Hepatic stellate cell (primary cell): ENCODE measurements at places on chromosomes 1 and 21.

- DNase-seq = no peak
Observed at GRCh38 chr1:202323731-202324130, 18.0 kb downstream of the UBE2T start.

DNA sequence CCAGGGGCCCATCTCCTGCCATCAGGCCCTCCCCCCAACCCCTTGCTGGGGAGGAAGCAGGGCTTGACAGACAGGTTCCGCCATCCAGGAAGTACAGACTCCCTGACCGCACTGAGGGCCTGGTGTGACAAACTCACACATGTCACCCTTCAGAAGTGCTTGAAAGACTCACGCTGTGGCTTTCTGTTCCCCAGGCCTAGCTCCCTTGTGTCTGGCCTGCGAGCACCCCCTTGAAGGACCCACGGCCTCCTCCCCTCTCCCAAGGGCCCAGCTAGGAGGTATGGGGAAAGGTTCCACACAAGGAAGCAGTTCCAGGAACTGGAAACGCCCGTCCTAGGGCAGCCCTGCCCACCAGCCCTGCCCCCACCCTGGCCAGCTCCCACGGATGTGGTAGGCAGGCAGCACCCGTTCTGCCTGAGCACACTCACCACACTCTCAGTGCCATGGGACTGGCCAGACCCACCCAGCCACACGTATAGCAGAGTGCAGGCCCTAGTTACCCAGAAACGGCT lies 26.7 kb downstream of the SLC2A1 start:
- DNase-seq = no peak

- no peak for DNase-seq
Observed at GRCh38 chr1:14236097-14236496, 362.4 kb upstream of the KAZN start.

GRCh38 chr1:180937624-180938225 lies 25.0 kb downstream of the KIAA1614 start:
- no peak for DNase-seq

DNA sequence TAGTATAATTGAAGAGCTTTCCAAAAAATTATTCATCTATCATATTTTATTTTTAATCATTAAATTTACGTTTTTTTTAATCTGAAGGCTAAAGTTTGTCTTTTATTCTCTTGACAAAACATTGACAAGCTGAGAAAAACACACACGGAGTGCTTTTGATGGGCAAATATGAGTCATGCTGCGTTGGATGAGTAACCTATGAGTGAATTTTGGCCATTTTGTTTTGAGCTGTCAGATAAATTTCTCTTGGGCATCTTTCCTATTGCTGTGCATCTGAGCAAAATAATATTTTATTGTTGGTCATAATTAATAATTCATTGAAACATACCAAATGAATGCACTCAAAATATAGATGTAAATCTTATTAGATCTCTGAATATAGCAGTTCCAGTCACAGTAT lies 1144.1 kb upstream of the ADGRL2 start:
- DNase-seq = no peak

DNA sequence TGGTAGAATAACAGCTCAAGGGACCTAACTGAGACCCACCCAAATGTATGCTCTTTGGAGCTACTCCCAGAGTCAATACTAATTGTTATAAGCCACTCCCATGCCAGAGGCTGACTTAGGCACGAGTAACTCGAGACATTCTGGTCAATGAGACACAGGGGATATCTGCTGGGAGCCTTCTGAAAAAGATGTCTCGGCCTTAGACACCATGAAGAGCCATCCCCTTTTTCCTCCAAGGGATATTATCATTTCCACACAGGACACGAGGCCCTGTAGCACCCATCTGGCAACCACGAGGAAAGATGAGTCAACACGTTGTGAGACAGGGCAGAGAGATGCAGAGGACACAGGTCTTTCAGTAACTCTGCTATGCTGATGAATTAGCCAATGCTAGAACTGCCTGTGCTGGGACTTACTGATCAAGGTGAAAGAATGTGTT lies 30.7 kb downstream of the ITPKB start:
- DNase-seq = peak; percentile 79

DNA sequence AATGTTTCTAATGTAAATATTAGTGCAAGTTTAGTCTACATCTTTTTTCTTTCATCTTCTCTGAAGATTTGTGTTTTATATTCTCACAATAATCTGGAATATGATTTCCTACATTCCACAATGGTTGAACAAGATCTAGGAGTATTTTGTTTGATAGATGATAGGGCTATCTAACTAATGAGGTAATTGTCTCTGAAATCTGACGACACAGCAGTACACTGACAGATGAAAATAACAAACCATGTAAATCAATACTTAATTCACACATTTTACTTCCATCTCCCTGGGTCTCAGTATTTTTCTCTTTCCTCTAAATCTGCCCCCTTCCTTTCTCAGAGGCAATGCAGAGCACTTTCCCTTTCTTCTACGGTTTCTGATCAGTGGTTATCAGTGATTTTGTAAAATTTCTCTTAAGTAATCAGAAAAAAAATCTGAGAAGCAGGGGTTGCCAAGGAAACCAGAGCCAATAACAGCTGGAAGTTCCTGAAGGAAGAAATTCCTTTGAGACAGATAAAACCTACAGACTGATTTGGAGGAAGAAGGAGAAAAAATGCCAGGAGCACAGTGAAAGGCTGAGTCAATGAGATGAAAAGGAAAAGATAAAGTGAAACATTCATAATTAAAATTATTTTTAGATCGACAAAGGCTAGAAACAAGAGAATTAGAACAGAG lies 7.3 kb upstream of the ANKRD13C start:
- DNase-seq = peak; percentile 32

GRCh38 chr1:115492880-115493279 lies 148.9 kb upstream of the VANGL1 start:
- DNase-seq = peak; percentile 23

GRCh38 chr1:36888811-36889477 lies 145.4 kb downstream of the GRIK3 start:
- DNase-seq = no peak
